Astrocyte of the spinal cord (primary cell): ENCODE measurements at places on chromosomes 7 and 10.

DNA sequence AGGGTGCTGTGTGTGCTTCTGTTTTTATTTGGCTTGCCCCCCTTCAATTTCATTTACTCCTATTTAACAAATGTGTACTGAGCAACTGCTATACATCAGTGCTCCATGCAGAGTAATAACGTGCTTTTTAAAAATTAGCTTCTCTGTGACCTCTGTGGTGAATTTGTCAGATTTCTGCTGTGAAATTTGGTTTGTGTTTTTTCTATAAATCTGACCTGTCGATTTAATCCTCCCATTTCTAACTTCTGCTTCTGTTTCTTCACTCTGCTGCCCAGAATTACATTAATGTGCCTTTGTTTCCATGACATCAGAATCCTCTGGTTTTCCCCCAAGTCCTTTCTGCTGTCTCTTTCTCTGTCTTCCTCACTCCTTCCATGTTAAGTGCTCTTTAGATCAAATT, 123.8 kb upstream of the CACNA2D1 start:
- DNase-seq: no peak

GRCh38 chr10:14823966-14824365, 13.9 kb downstream of the CDNF start:
- no peak for DNase-seq

DNA sequence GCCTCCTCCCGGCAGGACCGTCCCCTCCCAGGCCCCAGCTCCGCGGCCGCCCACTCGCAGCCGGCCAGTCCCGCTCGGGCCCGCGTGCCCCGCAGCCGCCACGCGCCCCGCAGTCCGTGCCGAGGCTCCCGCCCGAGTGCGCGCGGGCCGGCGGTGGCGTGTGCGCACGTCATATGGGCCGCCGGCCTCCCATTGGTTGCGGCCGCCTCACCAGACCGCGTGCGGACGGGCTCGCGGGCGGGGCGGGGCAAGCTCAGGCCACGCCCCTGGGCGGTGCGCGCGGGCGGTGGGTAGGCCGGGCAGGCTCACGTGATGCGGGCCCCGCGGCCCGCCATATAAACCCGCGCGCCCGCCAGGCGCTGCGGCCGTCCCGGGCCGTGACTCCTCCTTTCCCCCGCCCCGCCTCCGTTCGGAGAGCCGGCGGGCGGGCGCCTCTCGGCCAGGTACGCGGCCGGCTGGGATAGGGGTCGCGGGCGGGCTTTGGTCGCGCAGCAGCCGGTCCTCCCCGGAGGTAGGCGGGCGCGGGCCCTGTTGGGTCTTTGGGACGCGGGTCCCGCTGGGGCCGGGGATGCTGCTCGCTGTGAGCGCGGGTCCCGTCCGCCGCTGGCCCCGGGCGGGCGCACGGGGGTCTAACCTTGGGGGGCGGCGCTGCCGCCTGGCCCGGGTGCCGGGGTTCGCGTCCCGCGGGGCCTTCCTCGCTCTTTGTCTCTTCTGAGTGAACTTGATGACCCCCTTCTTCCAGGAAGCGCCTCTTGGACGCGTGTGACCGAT, at the start of gene INSIG1:
TSS of gene INSIG1 (plus strand) at position 362 of the 771 bp plus-strand sequence. CDS start at position 770, 408 bp downstream.
- peak; percentile 94 for DNase-seq

DNA sequence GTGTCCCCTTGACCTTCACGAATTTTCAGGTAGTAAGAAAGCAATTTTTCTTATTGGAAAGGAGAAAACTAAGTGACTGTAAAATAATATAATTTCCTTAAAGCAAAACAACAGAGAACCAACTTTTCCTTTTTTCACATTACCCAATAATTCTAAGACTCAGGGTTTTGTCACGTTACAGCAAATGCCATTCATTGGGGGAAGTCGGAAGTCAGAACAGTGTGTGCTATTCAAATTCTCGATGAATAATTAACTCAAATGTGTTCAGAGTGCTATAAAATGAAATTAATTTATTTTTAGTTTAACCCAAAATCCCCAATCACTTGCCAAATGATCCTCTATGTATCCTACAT, 40.0 kb downstream of the DIP2C start:
- no peak for DNase-seq

- DNase-seq: peak; percentile 77
Observed at GRCh38 chr7:130277763-130278643, 11.3 kb downstream of the CPA2 start.

GRCh38 chr10:56537984-56538383, 176.9 kb upstream of the ZWINT start:
- DNase-seq: peak; percentile 90

DNA sequence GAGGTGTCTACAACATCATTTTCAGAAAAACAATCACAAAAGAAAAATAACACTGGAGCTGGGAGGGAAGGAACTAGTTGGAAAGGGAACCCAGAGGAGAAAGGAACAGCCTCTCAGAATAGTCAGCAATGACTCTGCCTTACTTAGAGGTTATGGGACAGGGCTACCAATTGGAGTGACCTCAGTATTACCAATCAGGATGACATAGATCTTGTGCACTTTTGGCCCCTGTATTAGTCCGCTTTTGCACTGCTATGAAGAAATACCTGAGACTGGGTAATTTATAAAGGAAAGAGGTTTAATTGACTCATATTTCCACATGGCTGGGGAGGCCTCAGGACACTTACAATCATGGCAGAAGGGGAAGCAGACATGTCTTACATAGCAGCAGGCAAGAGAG, 99.7 kb upstream of the SDK1 start:
- DNase-seq: no peak

DNA sequence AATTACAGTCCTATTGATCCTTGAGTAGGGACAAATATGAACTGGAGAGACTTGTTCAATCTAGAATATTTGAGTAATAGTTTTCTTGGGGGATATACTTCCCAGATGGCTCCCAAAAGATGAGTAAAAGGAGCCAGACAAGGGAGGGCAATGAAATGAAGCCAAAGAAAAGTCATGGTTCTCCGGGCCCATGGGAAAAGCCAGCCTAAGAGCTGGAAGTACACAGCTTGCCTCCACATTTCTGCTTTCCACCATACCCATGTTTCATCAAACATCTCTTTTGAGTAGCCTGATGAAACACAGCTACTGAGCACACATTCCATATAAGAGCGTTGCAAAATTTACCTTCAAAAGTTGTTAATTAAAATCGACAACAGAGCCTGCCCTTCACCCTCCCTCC, 535.0 kb upstream of the FZD8 start:
- DNase-seq: no peak

DNA sequence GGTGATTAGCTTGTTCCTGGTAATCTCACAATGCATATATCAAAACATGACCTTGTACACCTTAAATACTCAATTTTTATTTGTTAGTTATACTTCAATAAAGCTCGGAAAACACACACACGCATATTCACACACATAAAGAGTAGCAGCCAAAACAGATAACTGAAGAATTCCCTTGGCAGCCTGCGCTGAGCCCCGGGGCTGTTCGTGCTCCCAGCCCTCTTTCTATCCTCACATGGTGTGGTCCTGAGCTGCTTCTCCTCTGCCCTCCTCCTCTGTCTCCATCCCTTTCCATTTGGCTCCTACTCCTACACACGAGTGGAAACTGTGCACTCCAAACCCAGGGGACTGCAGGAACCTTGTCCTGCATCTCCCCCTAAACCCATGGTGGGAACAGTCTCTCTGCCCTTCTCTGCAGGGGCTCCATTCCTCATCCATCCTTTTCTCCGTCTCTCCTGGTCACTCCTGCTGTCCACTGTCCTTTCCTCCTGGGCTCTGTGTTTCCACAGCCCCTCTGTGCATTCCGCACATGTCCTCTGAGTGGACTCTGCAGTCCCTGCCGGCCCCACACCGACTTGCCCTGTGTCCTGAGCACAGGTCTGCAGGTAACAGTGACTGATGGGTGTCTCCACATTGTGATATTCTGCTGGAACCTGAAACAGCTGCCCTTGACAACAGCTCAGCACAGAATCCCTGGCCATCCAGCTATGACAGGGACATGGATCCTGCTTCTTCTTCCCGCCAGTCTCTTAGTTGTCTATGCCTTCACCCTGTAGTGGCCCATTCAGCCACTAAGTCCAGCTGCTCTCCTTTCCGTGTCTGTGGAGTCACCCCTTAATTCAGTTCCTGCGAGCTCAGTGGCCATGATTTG, 216.8 kb upstream of the ZNF32 start:
- no peak for DNase-seq

DNA sequence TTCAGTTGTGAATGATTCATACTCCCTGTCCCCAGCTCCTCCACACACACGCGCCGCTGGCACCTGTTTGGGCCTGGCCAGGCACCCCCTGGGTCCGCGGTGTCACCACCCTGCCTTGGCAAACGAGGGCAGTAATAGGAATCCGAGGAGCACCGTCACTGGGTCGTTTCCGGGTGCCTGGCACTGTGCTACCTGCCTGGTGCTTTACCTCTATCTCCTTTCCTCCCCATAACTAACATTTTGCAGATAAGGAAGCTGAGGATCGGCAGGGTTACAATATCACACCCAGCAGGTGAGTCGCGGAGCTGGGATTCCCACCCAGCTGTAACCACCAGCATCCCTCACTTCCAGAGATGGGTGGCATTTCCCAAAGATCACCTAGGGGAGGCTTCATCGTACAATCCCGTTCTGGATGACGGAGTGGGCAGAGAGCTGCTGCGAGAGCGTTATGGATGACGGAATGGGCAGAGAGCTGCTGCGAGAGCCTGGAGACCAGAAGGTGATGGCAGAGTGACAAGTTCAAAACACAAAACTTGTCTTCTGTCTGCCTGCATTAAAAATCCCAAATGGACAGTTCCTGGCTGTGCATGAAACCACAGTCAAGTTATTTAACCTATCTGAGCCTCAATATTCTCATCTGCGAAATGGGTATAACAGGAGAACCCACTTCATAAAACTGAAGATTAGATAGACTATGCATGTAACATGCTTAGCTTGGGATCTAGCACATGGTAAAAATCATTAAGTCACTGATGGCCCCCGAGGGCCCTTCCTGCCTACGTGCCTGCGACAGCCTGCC, 1.1 kb upstream of the HSPA12A start:
- no peak for DNase-seq

DNA sequence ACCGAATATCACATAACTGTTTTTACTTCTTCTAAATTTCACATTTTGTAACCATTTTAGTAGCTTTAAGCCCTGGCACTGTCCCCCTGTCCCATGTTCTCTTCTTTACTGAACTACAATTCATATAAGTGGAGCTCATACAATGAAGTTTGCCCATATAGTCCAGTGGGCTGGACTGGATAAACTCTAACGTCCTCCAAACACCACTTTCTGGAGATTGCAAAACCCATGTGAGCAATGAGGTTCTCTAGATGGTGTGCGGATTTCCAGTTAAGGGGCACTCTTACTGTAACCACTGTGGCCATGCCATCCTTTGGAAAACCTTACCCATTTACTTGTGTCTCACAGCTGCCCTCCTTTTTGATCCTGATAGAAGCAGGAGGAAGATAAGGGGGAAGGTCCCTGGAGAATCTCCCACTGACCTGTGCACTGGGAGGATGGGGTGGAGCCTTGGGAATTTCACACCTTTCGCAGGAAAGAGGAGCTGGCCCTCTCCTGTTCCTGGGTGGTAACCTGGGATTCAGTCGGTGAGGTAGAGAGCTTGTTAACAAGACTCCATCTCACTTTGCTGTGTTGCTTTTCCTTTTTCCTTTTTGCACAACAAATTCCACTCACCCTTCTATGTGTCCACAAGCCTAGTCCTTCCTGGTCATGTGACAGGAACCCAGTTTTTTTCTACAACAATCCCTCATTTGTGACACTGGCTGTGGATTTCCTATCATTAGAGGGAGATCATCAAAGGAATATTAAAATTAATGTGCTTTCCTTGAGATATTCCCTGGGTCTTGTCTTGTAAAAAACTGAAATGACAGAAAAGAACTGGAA, 120.7 kb downstream of the ARID5B start:
- no peak for DNase-seq

GRCh38 chr7:2604608-2605174, 27.1 kb upstream of the TTYH3 start:
- DNase-seq: no peak

DNA sequence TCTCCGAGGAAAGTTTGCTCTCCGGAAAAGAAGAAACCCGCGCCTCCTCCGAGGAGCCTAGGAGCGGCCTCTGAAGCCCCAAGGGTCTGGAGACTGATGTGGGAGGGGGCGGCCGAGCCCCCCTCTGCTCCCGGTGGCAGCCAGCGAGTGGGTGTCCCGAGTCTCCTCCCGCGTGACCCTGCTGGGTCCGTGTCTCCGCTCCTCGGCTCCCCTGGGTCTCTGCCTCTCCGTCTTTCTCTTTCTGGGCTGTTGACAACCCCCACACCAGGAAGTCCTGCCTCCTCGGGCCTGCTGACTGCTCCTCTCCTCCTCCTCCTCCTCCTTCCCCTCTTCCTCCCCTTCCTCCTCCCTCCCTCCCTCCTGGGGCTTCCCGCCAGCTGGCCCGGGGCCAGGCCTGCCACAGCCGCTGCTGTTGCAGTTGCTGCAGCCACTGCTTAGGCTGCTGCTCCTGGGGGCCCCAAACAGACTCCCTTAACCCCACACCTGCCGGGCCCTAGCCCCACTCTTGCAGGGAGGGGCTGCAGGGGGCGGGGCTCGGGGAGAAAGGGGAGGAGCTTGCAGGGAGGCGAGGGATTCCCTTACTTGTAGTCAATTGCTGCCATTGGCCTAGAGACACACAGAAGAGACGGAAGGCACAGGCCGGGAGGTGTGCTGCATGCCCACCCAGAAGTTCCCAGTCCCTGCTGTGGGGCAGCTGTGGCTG, at the start of gene TSC22D4:
TSS of gene TSC22D4 (minus strand) at position 257 of the 703 bp plus-strand sequence. CDS start 1,176 bp downstream, outside the sequence.
- peak; percentile 95 for DNase-seq

DNA sequence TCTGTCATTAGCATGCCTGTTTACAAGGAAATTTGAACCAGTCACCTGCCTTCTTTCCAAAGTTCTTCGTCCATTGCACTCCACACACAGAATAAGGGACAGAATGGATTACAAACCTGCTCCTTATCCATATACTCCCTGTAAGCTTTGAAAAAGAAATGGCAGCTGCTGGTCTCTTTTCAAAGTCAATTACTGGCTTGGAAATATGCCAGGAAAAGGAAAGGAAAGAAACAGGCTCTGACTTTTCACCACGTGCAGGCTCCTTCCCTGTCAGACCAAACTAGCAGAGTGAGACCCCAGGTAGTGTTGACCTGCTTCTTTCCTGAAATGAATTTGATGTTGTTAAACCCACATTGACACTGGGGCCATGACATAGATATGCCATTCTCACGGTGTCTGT, 84.5 kb downstream of the LHFPL3 start:
- DNase-seq: no peak

DNA sequence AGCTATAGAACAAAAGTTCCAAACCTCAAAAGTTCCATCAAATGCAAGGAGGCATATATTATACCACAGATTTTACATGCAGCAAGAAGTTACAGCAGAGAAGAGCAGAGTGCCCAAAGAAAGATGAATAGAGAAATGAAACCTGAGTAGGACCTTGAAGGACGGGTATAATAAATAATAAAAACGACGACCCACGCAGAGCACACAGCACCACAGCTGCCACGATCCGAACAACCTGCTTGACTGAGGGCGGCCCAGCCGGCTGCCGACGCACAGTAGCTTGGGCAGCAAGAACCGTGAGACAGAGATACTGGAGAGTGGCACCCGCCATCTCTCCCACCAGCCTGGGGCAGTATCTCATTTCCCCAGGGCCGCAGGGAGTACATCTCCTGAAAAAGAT, 79.0 kb downstream of the HIPK2 start:
- DNase-seq: no peak
